ENCODE measurements at places on chromosomes 7 and 10. TPM values are rescaled to one million over a fixed set of nuclear protein-coding genes. Genes with fewer than 3 reads are reported as not detected.

DNA sequence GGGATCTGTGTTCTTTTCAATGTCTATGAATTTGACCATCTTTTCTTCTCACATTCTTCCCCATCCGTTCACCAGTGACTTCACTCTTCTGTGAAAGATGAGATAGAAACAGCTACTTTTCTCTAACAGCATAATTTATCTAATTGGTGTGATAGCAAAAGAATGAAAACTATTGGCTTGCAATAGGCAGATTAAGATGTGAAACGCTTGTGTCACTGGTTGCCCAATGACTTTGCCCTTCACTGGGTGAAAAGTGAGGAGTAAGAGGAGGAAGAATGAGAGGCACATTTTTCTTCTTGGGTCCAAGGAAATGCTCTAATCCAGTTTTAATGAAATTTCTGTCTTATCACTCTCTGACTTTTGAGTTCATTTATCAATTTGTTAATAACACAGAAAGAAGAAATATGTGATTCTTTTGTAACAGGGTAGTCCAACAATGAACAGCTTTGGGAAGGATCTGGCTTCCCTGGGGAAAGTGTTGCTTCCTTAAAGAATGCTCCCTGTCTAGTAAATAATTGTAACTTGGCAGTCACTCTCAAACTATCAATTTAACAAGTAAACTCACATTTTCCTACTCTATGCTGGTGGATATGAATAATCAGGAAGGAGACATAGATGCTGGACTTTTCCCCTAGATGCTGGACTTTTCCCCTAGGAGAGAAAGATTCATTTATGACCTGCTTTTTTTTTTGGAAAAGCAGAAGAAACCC is 35.1 kb downstream of the BET1 start:
- no peak for DNase-seq

GRCh38 chr10:47136866-47137265 is 163.1 kb upstream of the GDF10 start:
- no peak for DNase-seq

DNA sequence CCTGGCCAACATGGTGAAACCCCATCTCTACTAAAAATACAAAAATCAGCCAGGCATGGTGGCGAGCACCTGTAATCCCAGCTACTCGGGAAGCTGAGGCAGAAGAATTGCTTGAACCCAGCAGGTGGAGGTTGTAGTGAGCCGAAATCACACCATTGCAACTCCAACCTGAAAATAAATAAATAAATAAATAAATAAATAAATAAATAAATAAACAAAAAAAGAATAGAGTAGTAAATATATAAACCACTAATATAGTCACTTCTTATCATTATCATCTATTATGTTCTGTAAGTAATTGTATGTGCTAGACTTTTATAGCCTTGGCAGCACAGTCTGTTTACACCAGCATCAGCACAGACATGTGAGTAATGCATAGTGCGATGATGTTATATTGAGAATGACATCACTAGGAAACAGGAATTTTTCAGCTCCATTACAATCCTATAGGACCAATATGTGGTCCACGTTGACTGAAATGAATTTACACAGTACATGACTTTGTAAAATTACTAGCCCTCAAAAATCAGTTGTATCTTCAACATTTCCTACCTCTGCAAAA is 385.4 kb upstream of the ANKRD30A start:
- DNase-seq = no peak

DNA sequence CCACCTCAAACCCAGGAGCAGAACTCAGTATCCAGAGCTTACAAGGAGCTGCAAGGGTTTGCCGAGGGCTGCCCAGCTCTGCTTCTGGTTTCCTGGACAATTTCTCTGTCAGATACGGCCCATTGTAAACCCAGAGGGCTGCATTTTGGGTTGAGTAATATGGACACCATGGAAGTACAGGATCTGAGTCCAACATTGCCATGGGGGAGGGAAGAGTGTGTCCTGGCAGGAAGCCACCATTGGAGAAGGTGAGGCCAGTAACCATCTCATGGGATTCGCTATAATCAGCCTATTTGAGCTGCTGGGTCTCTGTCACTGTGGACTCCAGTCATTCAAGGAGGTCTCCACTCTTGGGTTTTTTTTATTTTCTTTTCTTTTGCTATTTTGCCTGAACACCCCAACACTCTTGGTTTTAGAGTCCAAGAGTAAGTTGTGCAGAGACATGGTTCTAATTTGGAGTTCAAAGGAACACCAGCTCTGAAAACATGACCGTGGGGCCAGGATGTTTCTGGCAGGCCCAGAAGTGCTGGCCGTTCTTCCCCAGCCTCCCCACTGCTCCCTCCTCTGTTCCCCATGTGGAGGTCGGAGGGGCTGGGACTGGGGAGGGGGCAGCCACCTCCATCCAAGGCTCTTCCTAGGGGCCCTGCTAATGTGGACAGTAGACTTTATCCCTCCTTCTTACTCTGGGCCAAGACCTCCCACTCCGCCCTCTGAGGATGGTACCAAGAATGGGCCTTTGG is 46.2 kb downstream of the CHST3 start:
- no peak for DNase-seq

FFAR4 gene
- total RNA-seq = 6.1 TPM

GPER1 gene
- total RNA-seq = 4.7 TPM

GDF10 gene
- total RNA-seq = 0.52 TPM

- DNase-seq = no peak
Observed at GRCh38 chr7:8434290-8435002, 1.0 kb downstream of the NXPH1 start.

BTAF1 gene
- 24.2 TPM for total RNA-seq

DNA sequence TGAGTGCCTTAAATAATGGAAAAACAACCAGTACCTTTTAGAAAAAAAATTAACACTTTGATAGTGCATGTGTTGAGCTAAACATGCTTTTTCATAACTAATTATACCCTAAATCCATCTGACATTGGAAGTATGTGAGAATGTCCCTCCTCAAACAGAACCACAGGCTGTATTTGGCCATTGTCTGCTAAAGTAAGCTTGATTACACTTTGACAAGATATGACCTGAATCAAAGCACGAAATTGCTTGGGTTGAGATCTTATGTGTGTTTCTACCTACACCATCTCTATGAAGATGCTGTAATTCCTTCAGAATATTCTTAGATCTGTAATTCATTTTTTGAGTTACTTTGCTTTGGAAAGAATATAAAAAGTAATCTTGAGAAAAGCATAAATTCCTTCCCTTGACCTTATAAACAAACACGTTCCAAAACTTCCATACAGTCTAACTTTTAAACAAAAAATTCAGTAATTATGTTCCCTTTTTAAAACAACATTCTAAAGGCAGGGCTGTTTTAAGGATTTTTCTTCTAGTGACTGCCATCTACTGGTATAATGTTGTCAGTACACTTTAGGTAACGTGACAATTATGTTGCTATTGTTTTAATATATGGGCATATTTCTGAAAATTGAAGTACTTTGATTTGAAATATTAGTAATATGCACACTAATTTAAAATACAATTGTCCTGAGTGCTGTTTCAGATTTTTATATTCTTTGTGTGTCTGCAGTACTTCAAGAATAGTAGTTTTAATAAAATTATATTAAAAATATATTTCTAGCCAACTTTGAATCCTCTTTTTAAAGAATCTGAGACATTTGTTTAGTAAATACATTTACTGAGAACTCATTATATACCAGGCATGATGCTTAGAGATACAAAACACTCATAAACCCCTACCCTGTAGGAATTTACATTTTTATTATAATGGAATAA is 20.9 kb downstream of the CD36 start:
- DNase-seq = no peak

ADAP1 gene
- 52.4 TPM for total RNA-seq

TLX1 gene
- total RNA-seq = not detected

GRCh38 chr7:79317728-79318127 is 135.7 kb downstream of the MAGI2 start:
- peak; percentile 38 for DNase-seq

DNA sequence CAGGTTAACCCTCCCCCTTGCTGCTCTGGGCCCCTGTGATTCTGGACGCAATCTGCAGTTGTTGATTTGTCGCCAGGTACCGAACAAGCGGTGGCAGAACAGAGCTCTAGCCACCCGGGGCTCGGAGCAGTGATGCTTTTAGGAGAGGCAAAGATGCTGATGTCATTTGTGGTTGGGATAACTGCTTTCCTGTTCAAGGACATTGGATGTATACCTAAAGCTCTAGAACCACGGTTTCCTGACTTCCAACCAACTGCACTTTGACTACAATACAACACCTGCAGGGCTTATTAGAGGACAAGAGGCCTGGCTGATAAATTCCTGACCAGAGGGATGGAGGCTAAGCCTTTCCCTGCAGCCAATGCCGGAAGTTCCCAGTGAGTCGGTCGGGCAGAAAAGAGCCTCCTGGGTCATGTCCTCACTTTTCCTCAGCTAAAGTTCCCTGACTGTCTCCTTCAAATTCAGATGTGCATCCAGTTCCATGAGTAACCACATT is 6.5 kb upstream of the RBM20 start:
- DNase-seq = no peak

DNA sequence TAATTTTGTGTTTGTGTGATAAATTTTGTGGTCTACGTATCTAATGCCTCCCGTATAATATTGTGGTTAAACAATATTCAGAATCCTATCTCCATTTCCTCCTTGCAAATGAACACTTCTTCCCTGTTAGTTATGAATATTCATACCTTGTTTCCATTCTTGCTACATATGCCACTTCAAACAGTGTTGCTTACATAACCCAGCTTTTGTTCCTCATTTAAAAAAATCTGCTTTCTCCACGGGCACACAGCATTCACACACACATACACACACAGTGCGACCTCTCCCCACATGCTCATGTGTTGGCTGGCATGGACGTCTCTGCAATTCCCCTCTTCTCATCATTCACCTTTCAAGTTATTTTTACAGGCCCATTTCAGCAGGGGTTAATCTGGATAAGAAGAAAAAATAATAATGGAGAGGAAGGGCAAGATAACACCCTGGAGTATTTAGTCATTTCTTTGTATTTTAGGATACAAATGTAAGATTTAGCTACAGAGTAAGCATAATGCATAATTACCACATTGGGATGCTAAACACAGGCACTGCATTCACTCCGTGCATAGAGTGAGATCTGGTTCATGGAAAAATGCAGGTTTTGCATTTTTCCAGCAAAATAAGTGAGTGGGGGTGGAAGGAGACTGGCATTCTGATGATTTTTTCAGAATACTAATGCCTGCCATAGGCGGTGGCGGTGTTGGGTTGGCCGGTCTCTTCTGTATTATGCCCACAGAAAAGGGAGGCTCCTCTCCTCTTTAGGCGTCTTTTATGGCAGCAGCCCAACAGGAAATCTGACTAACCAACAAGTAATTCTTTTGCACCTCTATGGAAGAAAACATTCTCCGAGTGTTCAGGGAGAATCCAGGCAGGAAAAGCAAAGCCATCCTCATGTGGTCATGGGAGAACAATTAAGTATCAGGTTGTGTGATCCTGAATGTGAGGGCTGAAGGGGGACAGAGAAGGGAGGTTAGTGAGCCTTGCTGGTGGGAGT is 31.7 kb upstream of the ELMO1 start:
- DNase-seq = no peak

C7orf57 gene
- total RNA-seq = not detected

DNA sequence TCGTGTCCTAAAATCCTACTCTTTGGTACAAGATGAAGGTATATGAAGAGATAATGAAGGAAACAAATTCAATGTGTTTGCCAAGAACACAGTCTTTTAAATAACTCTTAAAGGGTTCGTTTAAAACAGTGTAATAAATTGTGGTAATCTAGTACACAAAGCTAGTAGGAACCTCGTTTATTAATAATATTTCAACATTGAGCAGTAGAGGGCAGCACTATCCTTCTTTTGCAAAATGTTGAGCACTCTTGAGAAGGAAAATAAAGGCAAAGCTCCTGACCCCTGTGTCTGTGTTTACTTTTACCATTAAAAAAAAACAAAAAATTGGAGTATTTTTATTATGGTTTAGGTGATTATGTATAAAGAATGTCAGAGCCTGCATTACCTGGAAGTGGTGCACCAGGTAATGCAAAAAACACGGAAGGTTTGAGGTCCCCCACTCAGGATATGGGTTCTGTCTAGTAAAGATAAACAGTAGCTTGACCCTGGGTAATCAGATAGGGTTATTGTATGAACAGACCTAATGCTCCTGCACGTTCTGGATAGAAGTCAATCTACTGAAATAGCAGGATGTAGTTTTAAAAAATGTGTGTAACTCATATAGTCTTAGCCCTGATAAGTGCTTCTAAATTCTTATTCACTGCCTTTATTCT is 5.7 kb upstream of the GOT1 start:
- DNase-seq = no peak

ATP6V1F gene
- total RNA-seq = 118 TPM

ADK gene
- 13.0 TPM for total RNA-seq

ANKRD30A gene
- total RNA-seq = not detected

PTPRE gene
- total RNA-seq = 25.1 TPM

- DNase-seq = peak; percentile 39
Observed at GRCh38 chr10:35447693-35448407, 111.5 kb downstream of the CCNY start.

JCAD gene
- total RNA-seq = 25.8 TPM

CYP3A7 gene
- 92.6 TPM for total RNA-seq

GRCh38 chr10:23075672-23076071 is 19.7 kb upstream of the MSRB2 start:
- DNase-seq = no peak

- no peak for DNase-seq
Observed at GRCh38 chr10:42304341-42304740, 334.0 kb downstream of the ZNF33B start.
